ENCODE measurements at places on chromosomes 1 and 21.

GRCh38 chr1:220884981-220885918 lies 6.0 kb downstream of the HLX start:
- DNase-seq: no peak

DNA sequence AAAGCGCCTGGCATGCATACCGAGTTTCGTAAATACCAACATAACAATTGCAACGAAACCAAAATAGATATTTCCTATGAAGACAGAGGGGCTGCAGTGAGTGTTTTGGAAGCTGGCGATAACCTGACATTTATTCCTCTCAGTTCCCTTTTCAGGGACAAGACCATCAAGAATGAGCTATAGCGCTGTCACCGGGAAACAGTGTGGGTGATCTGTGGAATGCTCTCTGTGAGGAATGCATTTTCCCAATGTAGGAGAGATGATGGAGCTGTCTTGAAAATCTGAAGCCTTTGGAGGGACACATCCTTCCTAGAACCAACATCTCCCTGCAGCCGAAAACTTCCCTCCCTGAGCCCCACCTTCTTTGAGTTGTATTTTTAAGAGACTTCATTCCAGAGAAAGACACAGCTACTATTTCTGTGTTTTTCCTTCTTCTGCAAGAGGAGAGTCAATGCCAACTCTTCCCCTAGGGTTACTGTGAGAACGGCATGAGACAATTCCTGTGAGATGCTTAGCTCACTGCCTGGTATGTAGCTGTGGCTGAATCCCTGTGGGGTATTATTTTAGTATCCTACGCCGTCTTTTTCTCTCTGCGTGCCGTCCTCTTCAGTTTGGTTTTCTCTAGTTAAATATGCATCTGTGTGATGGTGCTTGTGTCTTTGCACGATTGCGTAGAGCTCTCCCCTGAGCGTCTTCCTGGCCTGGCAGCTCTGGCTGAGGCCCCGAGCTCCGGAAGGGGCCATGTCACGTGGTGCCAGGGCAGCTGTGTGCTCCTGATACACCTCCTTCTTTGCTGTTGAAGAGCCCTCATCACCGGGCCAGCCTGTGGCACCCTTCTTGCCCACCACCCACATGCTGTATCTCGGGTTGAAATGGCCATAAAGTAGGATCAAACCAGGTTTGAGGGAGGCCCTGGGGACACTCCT lies 45.2 kb downstream of the AJAP1 start:
- no peak for DNase-seq

DNA sequence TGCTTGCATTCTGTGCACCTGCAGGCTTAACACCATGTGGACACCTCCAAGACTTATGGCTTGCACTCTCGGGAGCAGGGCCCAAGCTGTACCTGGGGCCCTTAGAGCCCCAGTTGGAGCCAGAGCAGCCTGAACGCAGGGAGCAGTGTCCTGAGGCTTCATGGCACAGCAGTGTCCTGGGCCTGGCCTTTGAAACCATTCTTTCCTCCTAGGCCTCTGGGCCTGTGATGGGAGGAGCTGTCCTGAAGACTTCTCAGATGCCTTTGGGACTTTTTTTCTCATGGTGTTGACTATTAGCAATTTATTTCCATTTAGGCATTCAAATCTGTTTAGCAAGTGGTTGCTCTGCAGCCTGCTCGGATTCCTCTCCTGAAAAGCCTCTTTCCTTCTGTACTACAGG lies 11.0 kb downstream of the RPTN start:
- no peak for DNase-seq

- no peak for DNase-seq
Measured at GRCh38 chr1:225655509-225656258, 2.8 kb upstream of the ENAH start.

DNA sequence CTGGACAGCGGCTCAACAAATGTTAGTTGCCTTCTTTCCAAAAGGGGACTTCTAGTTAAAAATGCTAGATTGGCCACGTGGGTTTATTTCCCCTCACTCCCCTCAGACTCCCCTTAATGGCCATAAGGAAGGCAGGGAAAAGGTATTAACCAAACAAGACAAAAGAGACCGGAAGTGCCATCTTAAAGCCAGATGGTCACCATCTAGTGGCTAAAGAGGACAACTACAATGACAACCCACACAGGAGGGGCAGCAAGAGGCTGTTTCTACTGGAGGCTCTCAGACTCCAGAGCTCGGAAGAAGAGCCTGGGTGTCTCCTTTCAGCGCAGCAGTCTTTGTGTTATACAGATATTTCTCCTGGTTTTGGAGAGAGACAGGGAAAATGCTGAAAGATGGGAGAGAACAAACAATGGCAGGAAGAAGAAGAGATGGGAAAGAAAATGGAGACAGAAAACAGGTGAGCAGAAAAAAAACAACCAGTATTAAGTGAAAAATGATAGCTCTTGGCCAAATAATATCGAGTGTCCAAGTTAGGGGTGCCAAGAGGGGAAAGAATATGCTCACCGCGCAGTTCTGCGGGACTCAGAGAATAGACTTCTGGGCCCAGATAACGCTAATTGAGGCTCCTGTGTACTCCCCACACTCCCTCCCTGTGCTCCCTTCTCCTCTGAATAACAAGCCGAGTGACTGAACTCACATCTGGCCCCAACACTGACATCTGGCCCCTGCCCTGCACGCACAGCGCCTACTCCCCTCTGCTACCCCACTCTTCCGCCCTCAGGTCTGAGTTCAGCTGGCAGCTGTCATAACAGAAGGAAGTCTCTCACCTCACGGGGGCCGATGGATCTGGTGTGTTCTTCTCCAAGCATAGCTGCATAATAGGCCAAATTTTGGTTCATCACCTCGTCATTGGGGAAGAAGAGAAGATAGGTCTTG lies 9.6 kb downstream of the P3H1 start:
- no peak for DNase-seq

- no peak for DNase-seq
Measured at GRCh38 chr21:43861706-43862105, 3.3 kb upstream of the AGPAT3 start.

DNA sequence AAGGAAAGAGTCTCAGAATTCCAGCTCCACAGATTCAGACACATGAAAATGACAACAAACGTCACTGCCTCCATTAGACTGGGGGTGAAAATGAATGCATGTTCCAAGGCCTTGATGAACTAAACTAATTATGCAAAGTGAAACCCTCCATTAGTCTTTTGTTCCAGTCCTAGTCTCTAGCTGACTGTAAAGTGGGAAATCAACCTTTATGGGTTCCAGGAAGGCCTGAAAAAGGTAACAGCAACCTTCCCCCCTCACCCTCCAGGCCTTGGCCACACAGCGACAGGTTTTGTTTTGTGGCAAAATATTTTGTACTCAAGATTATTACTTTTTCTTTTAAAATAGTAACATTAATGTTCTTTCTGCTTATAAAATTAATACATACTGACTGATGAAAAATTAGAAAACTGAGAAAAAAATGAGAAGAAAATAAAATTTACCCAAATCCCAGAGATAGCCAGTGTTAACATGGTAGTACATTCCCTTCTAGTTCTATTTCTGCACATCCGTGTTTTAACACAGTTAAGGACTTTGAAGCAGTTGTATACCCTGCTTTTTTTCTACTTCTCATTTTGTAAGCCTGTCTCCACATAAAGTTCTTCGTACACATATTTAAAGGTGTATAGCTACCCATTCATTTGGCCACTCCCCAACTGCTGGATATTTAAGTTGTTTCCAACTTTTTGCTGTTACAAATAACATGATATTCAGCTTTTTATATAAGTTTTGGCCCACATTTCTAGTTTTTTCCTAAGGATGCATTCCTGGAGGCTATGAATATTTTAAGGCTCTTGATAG lies 60.9 kb downstream of the CD2 start:
- DNase-seq: no peak

GRCh38 chr1:218735436-218736032 lies 390.4 kb downstream of the TGFB2 start:
- DNase-seq: no peak

- DNase-seq: no peak
Measured at GRCh38 chr1:215845234-215845891, 278.3 kb downstream of the KCTD3 start.

GRCh38 chr1:65949230-65949626 lies 156.5 kb downstream of the PDE4B start:
- no peak for DNase-seq

DNA sequence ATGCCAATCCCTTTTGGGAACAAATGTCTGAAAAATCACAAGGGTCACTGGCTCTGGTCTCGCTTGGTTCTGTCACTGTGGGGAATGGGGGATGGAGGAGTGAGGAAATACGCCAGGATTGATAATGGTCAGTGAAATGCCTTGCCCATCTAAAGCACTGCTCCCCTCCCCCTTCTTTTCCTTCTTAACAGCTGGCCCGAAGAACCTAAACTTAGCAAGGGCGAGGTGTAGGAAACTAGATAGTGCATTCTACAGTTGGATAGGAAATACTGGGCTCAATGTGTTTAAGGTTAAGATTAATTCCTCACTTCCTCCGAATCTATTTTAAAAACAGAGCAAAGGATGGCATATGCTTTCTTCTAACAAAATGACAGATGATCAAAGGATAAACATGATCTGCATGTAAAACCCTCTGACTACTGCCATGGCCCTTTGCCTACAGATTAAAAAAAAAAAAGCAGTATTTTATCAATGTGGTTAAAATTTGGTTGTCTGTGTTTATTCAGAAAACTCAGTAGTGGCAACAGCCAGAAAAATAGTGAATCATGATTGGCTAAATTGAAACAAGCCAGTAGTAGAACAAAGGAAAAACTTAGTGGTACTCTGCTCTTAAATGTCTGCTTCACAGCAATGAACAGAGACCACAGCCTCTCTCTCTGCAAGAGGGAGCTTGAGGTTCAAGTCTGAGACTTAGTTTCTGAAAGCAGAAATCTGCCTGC lies 86.1 kb upstream of the VAV3 start:
- no peak for DNase-seq

DNA sequence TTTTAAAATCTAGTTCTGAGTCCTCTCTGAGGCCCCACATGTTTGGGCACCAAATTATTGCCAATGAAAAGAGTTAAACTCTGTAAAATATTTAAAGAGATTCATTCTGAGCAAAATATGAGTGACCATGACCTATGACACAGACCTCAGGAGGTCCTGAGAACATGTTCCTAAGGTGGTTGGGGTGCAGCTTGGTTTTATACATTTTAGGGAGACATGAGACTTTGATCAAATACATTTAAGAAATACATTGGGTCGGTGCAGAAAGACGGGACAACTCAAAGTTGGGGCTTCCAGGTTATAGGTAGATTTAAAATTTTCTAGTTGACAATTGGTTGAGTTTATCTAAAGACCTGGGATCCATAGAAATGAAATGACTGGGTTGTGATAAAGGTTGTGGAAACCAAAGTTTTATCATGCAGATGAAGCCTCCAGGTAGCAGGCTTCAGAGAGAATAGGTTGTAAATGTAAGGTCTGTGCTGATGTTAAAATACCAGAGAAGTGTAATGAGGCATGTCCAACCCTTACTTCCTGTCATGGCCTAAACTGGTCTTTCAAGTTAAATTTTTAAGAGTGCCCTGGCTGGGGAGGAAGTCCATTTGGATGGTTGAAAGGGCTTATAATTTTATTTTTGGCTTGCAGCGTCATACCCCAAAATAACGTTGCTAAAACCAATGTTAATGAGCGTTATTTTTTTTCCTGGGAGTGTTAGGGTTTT lies 274.9 kb downstream of the NUF2 start:
- no peak for DNase-seq

DNA sequence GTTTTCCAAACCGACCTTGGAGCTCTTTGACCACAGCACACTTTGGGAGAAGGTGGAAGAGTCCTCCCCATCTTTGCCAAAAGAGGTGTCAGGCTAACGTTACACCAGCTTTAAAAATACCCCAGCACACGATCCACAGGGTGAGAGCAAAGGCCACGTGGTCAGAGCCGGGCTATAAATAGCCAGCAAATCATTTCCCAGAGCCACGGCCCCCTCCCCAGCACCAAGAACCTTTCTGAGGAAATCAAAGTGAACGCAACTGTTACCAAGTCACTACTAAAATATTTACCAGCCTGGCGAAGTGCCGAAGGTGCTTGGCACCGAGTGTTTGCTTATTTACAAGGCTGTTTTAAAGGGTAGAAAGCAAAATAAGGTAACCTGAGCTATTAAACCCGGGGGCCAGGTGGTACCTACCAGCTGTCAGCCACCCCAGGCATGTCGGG lies 72.4 kb downstream of the CASZ1 start:
- DNase-seq: no peak

GRCh38 chr1:172960454-172961208 lies 90.1 kb downstream of the TNFSF18 start:
- DNase-seq: no peak

DNA sequence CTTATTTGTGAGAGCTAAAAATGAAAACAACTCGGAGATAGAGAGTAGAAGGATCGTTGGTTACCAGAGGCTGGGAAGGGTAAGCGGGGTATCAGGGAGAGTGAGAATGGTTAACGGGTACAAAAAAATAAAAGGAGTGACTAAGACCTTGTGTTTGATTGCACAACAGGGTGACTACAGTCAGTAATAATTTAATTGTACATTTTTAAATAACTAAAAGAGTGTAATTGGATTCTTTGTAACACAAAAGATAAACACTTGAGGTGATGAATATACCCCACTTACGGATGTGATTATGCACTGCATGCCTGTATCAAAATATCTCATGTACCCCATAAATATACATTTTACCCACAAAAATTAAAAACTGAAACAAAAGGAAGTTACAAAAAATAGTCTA lies 29.4 kb downstream of the FOXJ3 start:
- DNase-seq: no peak

DNA sequence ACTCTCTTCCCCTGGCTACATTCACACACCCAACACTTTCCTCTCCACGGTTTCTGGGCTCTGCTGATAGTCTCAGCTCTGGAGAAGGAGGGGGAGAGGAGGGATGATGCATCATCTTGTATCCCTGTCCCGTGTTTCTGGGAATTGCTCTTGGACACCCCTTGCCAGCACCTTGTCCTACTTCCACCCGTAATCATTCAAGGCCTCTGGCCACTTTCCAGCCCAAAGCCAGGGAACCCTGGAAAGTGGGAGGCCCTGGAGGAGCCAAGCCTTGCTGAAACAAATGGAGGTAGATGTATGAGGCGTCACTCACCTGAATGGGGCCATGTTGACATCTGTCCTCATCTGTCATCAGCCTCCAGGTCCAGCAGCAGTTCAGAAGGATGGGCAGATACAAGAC lies 4.4 kb downstream of the PLEKHO1 start:
- DNase-seq: no peak

- DNase-seq: no peak
Measured at GRCh38 chr1:29519788-29520110, 283.4 kb downstream of the PTPRU start.

GRCh38 chr1:52427152-52427551 lies 22.8 kb downstream of the PRPF38A start:
- no peak for DNase-seq

DNA sequence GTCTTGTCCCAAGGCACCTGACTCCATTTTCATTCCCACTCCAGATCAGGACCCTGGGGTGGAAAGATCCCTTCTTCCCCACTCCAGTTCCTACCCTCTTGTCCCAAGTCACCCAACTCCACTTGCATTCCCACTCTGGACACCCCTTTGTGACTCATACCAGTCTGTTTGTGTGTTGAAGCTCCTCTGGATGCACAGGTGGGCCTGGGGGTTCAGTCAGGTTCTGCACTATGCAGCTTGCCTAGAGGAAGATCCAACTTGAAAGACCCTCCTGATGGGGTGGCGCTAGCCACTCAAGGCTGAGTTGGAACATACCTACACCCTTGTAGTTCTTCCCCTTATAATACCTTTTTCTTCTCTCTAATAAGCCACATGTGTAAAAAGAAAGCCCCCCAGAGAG lies 9.8 kb upstream of the ANKRD35 start:
- no peak for DNase-seq

All from activated effector memory CD4-positive, alpha-beta T cell treated with Interleukin-2 at 50 U/mL for 16 hours (primary cell).